GOT3 (cell line): ENCODE measurements at places on chromosomes 1 and 21.

DNA sequence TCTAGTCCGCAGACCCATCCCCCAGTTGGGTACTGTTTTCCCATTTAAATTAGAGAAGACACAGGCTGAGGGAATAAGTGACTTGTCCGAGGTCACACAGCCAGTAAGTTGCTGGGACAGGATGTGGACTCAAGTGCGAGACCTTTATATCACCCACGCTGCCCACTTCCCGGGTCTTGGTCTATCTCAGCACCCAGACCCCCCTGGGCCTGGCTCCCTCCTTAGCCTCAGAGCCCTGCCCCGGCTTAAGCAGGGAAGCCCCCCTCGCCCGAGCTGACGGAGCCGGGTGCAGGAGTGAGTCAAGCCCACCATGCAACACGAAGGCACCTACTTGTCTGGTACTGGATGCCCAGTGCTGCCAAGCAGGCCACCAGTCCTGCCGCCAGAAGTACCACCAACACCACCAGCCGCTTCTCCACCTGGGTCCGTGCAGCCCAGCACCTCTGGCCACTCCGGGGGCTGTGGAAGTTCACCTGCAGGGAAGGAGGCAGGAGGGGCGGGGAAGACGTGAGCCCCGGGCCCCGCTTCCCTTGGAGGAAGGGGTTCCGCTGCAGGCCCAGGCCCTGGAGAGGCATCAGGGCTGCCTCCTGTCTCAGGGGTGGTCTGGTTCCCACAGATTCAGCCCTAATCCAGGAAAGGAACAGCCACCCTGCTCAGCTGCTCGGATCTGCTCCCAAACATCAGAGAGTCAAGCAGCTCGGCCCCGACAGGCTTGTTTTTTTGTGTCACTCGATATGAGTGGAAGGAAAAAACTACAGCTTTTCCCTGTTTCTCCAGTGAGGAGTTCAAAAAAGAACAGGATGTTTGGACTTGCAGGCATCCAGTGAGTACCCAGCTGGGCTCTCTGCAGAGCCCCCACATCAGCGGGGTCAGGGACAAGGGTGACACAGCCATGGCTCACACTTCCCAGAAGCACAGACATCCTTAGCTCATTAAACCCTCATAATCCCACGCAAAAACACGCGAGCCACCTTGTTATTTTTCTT lies 11.1 kb downstream of the ECE1 start:
- no peak for DNase-seq

GRCh38 chr21:24205319-24205718 lies 1402.0 kb downstream of the MRPL39 start:
- DNase-seq = no peak

- DNase-seq = no peak
These were observed 120.7 kb downstream of the LMX1A start for GRCh38 chr1:165235777-165236291.

GRCh38 chr1:205626216-205626615 lies 5.6 kb downstream of the ELK4 start:
- DNase-seq = no peak

- DNase-seq = no peak
These were observed 28.9 kb downstream of the SLC35F3 start for GRCh38 chr1:233933339-233933738.

DNA sequence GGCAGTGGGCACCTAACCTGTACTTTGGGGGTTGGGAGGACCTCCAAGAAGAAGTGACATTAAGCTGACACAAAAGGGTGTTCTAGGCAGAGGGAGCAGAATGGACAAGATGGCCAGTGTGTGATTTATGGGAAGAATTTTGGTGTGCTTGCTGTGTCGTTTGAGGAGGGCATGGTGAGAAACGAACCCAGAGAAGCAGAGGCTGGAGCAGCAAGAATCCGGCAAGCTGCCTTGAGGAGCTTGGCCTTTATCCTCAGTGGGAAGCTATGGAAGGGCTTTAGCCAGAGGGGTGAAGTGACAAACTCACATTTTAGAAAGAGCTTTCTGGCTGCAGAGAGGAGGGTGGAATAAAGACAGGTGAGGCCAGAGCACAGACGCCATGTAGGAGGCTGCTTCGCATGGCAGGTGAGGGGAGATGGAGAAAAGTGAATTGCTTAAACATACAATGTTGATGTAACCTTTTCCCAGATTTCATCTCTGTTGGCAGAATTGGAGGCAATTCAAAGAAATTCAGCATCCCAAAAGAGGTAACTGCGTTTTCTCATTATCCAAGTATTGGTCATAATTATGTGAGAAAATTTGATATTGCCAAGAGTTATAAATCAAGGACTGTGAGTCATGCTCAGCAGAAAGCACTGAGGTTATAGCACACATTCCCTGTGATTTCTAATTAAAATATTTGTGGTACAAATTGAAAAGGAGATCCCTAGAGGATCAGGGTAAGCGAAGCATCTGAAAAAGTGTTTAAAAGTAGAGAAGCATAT lies 26.5 kb downstream of the TRIM45 start:
- no peak for DNase-seq

DNA sequence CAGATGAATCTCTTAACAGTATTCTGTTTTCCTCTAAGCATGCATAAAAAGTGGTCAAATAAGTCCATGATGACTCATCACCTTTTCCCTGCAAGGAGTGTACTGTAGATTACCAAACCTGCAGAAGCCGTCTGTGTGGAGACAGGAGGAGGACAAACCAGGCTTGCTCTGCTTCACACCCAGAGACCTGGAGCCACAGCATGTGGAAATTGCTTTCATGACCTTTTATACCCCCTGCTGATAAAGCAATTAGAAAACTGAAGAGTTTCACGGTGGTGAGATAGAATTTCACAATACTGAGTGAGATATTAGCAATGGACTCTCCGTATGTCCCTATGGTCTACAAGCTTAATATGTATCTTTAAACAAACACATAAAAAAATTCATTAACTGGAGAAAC lies 9.4 kb downstream of the CORT start:
- DNase-seq = no peak
